ENCODE measurements at places on chromosomes 7 and 10.

DNA sequence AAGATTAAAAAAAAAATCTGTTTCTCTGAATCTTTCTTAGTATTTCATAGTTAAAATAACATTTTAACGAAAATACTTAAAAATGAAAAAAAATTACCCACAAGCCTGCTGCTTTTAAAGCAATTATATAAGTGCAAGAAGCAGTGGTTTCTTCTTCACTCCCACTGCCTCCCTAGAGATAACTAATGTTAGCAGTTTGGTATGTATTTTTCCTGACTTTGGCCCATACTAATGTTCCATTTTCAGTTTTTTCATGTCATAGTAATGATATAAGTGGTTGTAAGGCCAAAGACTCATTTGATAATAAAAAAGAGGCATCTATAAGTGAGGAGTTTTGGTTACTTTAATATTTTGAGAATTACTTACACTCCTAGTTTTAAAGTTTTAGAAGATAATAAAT lies 24.3 kb upstream of the LAMB1 start:
- DNase-seq, result no peak

GRCh38 chr7:127908430-127909258 lies 122.6 kb downstream of the LRRC4 start:
- DNase-seq, result no peak

GRCh38 chr7:98864731-98865453 lies 4.9 kb downstream of the TMEM130 start:
- DNase-seq, result no peak

- DNase-seq, result no peak
These were observed 27.6 kb upstream of the RUFY2 start for GRCh38 chr10:68434657-68435056.

GRCh38 chr7:87317691-87318245 lies 27.7 kb upstream of the CROT start:
- no peak for DNase-seq

All from CD14-positive monocyte (primary cell).